ENCODE measurements at places on chromosomes 6 and 20.
A peak's percentile ranks its signal among the peaks of the same experiment; 100 is the strongest.

GRCh38 chr6:131982740-131983259 lies 31.6 kb upstream of the CCN2 start:
- DNase-seq, result peak; percentile 85

GRCh38 chr6:142376800-142377496 lies 75.1 kb downstream of the ADGRG6 start:
- DNase-seq, result peak; percentile 60

GRCh38 chr6:7085911-7086310 lies 21.9 kb upstream of the RREB1 start:
- peak; percentile 15 for DNase-seq

DNA sequence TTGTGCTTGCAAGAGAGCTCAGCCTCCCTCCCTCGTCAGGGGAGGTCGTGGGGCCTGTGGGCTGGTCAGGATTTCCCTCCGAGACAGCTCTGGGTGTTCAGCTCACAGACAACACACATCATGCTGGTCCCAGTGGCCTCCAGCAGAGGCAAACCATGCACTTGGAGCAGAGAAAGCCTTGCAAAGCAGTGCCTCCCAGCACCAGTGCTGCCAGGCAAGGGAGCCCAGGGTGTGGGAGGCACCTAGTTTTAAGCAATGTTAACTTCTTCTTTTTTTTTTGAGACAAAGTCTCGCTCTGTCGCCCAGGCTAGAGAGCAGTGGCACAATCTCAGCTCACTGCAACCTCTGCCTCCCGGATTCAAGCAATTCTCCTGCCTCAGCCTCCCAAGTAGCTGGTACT lies 34.0 kb upstream of the INSM1 start:
- DNase-seq, result no peak

DNA sequence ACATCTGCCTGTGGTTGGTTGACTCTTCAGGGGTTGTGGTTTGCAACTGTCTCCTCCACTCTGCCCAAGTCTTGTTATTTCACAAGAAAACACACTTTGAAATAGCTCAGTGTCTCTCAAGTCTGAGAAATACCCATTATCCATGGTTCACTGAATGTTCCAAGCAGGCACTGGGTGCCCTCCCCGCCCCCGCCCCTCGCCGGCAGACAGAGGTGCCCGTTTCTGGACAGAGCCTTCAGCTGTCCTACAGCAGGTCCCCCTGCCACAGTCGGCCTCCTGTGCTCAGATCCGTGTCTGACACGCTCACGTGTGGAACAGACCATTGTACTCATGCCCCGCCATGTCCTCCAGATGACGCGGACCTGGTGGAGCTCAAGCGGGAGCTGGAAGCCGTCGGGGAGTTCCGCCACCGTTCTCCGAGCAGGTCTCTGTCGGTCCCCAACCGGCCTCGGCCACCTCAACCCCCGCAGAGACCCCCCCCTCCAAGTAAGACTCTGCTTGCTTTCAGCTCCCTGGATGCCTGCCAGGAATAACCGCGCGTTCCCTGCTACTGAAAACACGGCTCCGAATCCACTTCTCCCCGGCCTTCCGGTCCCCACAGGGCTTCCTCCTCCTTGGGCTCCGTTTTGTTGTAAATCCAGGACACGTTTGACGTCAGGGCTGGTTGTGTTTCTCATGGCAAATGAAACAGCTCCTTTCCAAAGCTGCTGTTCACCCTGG lies 81.4 kb downstream of the SERAC1 start:
- peak; percentile 21 for DNase-seq

DNA sequence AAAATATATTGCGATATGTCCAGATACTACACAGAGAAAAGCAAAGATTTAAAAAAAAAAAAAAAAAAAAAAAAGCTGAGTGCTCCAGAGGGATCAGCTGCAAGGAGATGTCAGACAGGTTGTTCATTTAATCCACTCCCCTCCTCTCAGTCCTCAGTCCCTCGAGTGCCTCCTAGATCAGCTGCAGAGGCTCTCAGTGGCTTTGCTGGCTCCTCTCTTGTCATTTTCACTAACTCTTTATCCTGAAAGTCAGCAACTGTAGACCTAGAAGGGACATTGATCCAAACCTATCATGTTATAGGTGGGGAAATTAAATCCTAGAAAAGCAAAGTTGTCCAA lies 61.6 kb downstream of the KIAA0319 start:
- no peak for DNase-seq

DNA sequence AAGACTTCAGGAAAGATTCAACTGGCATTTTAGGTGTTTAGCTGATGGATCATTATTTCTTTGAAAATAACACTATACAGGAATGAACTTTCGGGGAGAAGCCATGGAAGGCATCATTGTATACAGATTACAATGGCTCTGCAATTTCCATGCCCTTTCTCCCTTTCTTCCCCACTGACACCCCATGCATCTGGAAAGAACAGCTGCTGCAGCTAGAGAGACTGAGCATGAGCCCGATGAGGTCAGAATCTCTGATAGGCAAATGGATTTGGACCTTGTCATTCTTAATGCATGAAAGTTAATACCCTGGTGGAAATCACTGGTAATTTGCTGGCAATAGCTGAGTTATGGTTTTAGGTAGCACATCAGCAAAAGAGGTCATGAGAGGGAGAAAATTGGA lies 54.8 kb downstream of the BTBD3 start:
- no peak for DNase-seq

DNA sequence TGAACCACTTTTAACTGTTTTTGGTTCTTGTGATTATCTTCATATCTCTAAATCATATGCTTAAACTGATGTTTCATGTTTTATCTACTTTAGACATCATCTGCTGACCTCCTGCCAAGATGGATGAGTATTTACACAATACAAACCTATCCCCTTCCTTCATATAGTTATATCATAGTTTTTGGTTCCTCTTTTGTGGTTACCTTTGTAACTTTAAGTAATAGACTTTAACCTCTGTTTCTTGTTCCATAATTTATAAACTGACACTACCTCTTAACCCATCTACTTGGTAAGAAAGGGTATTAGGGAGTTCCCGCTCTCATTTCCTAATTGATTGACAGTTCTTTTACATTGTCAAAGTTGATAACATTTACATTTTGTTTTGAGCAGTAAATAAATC lies 11.9 kb downstream of the PCMT1 start:
- no peak for DNase-seq

Data from fibroblast of pulmonary artery (primary cell).